Stimulated activated CD4-positive, alpha-beta T cell treated with anti-CD3 and anti-CD28 coated beads, Interleukin-12 subunit alpha, Interleukin-12 subunit beta, amount 100 ng/mL, for 4 hours (primary cell): ENCODE measurements at places on chromosomes 7 and 10.

- no peak for DNase-seq
Observed at GRCh38 chr7:110209884-110210283, 881.0 kb upstream of the LRRN3 start.

- no peak for DNase-seq
Observed at GRCh38 chr7:121739465-121739864, 133.5 kb upstream of the PTPRZ1 start.

GRCh38 chr10:80492848-80493521 lies 38.9 kb downstream of the TSPAN14 start:
- DNase-seq, result no peak

- no peak for DNase-seq
Observed at GRCh38 chr7:87882151-87882937, 6.1 kb downstream of the DBF4 start.

DNA sequence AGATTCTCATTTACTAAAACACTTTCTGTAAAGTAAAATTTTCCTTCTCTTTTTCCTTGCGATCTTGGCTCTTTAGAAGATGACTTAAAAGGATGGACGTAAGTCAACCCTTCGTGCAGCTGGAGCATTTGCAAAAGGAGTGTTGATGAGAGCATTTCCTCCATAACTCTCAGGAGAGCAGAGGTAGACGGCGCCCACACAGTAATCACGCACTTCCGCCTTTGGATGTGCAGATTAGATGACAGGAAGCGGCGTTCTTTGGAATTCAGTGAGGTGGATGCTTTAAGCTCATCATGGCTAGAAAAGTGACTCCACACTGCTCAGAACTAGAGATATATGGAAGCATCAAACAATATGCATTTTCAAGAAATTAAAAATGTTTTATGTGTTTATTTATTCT lies 43.0 kb upstream of the NPS start:
- DNase-seq, result no peak

DNA sequence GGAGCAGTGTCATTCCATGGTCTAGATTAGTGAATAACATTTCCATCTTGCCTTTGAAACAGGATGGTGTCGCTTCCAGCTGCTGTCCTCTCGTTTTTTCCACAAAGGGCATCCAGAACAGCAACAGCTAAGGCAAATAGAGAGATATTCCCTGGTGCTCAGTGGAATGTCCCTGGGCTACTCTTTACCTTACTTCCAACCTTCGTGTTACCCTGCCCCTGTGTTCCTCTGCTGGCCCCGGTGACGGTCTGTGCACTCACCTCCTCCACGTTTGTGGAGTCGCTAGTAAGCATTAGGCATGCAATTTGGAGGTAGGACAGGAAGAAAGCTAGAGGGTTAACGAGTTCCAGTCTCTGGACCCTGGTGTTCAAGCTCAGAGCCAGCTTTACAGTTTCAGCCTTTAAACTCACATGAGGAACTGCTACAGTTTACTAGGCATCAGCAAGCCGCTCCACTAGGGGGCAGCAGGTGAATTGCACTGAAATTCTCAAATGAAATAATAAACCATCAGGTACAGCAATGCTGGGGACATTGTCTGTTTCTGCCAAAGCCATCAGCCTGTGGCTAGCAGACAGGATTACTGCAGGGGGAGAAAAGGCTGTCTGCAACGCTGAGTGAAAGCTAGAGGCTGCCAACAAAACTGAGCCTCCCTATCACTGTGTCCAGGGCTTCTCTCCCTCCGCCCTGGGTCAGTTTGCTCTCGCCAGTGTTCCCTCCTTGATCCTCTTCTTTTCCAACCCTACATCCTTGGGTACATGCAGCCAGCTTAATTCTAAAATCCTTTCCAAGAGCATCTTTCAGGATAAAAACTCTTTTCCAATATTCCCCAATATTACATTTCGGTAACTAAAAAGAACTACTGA lies 9.0 kb downstream of the MRPL32 start:
- peak; percentile 74 for DNase-seq

- DNase-seq, result no peak
Observed at GRCh38 chr10:89129911-89130310, 77.2 kb downstream of the CH25H start.

- DNase-seq, result no peak
Observed at GRCh38 chr7:78521961-78522360, 723.4 kb downstream of the PHTF2 start.

- DNase-seq, result no peak
Observed at GRCh38 chr7:12581897-12582296, 11.4 kb downstream of the SCIN start.

DNA sequence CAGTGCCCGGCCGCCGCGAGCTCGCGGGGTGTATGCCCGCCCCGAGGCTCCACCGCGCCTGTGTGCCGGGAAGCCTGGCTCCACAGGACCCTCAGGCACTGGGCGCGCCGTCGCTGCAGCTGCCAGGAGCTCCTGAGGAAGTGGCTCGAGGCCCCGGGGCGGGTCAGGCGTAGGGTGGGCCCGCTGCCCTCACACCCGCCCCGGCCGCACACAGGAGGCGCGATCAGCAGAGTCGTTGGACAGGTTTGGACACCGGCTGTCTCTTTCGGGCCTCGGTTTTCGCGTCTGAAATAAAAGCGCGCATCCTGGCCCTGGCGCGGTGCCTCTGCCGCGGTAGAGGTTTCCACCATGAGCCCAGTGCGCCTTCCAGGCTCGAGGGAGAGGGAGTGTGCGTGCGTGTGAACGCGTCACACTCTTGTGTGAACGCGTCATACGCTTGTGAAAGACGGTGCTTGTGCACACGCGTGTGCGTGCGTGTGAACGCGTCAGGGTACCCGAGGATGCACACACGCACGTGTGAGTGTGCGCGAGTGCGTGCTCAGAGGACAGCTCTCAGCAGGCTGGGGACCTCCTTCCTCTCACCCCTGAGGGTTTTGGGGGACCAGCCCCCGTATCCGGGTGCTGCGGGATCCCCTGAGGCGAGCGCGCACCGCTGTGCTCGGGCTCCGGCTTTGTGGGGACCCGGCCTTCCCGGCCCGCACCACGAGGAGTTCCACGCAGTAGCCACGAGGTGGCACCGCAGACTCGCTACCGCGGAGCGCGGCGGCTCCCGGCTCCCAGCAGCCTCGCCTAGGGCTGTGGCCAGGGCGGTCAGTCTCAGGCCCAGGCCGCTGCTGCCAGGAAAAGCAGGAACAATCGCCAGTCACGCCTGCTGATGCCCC lies 83.8 kb downstream of the BMS1 start:
- peak; percentile 26 for DNase-seq

DNA sequence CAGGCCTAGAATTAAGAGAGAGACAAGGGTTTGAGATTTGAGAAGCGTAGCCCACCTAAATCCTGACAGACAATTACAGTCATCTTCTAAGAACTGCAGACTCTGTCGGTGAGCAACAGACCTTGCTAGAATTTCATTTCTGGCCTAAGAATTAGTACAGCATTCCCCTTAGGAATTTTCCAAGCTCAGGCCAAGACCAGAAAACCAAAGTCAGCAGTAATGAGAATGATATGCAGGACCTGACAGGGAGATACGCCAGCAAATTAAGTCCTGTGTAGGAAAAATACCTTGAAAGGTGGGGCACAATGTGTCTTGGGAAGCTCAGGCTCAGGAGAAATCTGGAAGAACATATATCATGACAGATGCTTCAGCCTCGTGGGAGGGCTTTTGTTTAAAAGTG lies 52.7 kb upstream of the HERPUD2 start:
- no peak for DNase-seq

DNA sequence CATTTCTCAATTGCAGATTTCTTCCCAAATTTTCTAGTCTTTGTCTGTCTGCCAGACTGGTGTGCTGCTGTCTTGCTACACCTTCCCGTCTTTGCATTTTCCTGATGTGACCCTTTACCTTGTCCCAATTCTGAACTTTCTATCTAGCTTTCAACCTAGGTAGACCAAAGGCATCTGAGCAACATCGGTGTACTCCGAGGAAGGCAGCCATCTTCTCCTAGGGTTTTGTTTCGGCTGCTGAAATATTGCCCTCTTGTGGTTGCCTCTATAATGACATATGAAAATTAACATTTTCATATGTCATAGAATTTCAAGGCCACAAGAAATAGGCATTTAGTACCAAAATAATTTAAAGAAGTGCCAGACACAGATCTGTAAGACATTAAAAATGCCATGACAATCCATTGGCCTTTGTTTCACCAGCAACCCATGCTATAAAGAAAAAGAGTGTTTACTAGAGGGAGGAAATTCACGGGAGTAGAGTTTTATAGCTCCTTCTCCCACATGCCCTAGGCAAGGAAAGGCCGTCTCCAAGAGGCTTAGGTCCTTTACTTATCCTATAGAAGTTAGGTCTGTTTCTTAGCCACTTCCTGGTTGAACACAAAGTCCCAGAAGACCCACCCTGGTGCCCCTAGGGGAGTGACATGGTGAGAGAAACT lies 23.4 kb downstream of the OR9A2 start:
- no peak for DNase-seq

DNA sequence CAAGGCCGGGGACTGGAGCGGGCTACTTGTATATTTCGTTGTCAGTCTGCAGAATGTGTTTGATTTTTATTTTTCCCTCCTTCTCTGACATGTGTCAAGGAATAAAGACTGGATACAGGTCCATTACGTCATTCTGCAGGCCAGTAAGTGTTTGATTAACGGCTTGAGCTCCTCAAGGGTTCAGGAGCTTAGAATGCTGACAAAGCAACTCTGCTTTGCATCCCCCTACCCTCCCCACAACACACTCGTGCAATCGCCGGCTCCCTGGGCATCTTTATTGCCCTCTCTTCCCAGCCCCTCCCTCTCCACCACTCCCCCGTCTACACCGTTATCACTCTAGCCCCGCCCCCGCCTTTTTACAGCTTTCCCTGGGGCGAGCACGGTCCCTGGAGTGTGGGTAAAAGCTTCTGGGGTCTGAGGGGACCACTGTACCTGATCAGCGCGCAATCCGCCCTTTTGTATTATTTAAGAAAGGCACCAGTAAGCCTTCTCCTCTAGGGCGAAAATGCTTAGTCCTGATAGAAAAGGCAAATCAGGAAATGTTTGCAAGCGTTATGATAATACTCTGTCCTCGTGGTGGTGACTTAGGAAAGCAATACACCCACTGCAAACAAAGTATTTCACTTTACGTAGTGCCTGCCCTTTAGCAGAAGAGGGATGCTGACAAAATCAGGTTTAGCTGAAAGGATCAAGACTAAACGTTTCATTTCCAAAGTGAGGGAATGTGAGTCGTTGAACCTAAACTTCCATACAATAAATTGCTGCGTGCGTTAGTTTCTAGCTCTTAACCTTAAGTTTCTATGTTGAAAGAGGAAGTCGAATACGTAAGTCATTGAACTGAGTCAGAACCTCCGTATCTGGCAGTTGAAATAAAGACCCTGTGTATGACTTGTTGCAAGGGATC lies 1.4 kb upstream of the CREB5 start:
- no peak for DNase-seq

DNA sequence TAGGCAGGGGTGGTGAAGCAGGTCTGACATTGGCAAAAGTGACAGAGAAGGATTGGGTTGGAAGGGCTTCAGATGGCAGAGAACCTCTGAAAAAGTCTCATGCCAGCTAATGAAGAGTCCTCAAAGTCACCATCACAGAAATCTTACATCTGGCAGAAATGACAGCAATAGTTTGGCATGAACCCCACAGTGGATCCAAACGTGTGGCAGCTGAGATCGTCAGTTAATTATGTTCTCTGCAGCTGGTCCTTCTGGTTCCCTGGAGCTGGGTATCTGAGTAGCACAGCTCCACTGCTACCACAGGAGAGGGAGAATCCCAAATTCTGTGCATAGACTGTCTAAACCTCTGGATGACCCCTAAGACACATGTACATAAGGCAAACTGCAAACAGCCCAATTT lies 73.4 kb downstream of the ALOX5 start:
- no peak for DNase-seq

DNA sequence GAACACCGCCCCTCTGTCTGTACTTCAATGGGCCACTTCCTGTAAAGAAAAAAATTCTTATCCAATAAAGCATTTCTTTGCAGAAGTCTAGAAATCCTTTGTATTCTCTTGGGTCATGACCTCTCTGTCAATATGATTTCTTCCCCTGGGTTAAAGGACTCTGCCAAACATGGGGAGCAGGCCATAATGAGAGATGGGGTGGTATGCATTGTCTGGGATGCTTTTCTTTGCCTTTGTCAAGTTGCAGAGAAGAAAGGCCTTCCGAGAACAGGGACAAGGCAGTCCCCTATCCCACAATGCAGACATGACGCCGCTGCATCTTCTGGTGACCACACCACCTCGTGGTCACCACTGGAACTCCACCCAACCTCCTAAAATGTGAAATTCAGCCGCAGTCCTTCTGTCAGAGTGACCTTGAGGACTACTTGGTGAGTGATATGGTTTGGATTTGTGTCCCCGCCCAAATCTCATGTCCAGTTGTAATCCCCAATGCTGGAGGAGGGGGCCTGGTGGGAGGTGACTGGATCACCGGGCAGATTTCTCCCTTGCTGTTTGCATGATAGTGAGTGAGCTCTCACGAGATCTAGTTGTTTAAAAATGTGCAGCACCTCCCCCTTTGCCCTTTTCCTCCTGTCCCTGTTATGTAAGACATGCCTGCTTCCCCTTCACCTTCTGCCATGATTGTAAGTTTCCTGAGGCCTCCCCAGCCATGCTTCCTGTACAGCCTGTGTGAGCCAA lies 15.2 kb upstream of the FRMPD2 start:
- peak; percentile 42 for DNase-seq

- DNase-seq, result no peak
Observed at GRCh38 chr7:23093111-23093510, 12.5 kb upstream of the KLHL7 start.

- peak; percentile 62 for DNase-seq
Observed at GRCh38 chr10:91163269-91163868, 57.1 kb upstream of the PCGF5 start.

- DNase-seq, result no peak
Observed at GRCh38 chr7:142303650-142304049, 45.8 kb upstream of the PRSS58 start.

DNA sequence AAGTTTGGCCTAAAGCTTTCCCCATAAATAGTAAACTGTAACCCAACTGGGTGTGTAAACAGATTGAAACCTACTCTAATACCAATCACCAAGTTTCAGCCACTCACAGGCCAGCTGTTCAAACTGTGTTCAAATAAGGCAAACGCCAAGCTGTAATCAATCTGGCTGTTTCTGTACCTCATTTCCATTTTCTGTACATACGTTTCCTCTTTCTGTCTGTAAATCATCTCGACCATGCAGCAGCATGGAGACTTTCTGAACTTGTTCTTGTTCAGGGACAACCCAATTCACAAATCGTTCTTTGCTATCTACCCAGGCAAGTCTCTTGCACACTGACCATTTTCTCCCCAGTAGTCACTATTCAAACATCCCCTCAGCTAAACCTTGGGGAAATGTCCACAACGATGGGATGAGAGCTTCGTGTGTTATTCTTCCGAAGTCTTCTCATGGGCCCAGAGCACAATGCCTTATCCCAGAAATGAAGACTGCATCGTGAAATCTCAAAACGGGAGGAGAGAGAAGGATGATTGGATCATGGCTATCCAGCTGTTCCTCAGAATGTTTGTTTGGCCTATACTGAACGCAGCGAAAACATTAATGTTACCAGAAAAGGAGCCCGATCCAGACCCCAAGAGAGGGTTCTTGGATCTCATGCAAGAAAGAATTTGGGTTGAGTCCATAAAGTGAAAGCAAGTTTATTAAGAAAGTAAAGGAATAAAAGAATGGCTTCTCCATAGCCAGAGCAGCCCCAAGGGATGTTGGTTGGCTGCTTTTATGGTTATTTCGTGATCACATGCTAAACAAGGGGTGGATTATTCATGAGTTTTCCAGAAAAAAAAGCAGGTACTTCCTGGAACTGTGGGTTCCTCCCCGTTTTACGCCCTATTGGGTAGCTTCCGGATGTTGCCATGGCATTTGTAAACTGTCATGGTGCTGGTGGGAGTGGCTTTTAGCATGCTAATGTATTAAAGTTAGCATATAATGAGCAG lies 86.2 kb downstream of the SLC16A9 start:
- DNase-seq, result no peak

- no peak for DNase-seq
Observed at GRCh38 chr7:113491305-113491704, 373.0 kb upstream of the SMIM30 start.
